ENCODE measurements at places on chromosomes 2 and 18. TPM values are rescaled to one million over a fixed set of nuclear protein-coding genes. Genes with fewer than 3 reads are reported as not detected.

NTSR2 gene
- not detected for total RNA-seq

MGAT5 gene
- total RNA-seq = 115 TPM

GRCh38 chr2:160061944-160062291 is 497 bp downstream of the PLA2R1 start:
- peak overlapping the region; percentile 77 for H3K4me3 ChIP-seq
- DNase-seq = no peak
- H3K36me3 ChIP-seq = no peaks in the 10 kb centered on the region
- no peaks in the 10 kb centered on the region for H3K4me1 ChIP-seq

BCL2L11 gene
- 70.0 TPM for total RNA-seq

- H3K4me1 ChIP-seq = no peaks in the 10 kb centered on the region
- peak overlapping the region; percentile 77 for H3K27ac ChIP-seq
- no peaks in the 10 kb centered on the region for H3K27me3 ChIP-seq
- peak; percentile 51 for DNase-seq
- H3K36me3 ChIP-seq = no peaks in the 10 kb centered on the region
- H3K4me3 ChIP-seq = peak overlapping the region; percentile 76
Observed at GRCh38 chr18:35581898-35582641, 530 bp downstream of the GALNT1 start.

- no peaks in the 10 kb centered on the region for H3K27me3 ChIP-seq
- H3K4me3 ChIP-seq = no peak overlapping the region
- H3K4me1 ChIP-seq = no peaks in the 10 kb centered on the region
- H3K36me3 ChIP-seq = no peaks in the 10 kb centered on the region
Observed at GRCh38 chr2:170073288-170073687, 104.7 kb upstream of the MYO3B start.

DNA sequence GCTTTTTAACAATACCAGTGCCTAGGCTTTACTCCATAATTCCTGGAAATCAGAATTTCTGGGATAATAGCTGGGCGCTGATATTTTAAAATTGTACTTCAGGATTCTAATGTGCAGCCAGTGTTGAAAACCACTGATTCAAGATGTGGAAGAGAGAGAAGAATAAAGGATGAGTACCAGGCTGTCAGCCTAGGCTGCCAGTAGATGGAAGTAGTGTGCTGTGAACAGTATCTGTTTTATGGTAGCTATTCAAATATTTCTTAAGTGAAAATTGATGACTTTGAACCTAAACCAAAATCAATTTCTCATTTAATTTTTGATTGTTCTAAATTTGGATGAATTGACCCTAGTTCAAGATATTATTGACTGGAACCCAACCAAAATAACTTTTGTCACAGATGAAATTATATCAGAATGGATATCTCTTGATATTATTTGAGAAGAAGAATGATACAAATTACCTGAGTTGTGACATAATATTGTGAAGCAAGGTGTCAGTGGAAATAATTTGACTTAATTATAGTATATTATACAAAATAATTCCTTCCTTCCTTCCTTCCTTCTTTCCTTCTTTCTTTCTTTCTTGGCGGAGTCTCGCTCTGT is 88.0 kb downstream of the COMMD1 start:
- H3K27me3 ChIP-seq = no peaks in the 10 kb centered on the region
- H3K27ac ChIP-seq = no peak overlapping the region
- H3K36me3 ChIP-seq = no peaks in the 10 kb centered on the region
- DNase-seq = no peak
- no peaks in the 10 kb centered on the region for H3K4me1 ChIP-seq

DNA sequence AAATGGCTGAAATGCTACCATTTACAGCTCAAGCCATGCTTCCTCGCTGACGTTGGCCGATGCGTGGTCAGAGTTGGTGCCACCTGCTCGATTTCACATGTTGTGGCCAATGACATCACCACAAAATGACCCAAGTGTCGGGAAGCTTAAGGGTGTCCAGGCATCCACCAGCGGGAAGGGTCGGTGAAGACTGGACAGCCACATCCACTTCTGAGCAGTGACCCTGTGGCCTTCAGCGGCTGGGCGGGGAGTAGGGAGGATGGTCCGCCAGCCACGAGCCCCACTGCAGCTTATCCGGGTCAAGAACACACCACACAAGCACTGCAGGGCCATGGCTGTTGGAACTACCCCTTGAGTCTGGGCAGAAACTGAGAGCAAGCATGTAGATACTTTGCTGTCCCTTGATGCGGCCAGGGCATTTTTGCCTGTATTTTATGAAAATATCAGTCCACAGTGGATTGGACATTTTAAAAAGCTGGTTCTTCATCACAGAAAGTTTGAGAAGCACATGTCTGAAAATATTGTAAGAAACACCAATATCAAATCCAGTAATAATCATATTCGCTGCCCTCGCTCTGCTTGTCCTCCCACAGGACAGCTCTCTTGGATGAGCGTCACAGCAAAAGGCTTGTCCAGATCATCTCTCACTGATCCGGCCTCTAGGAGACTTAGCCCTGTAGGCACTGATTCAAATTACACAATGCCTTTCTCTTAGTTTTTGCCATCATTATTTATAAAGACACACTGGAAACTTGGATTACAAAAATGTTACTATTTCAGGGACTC is 174.0 kb downstream of the TWIST2 start:
- no peaks in the 10 kb centered on the region for H3K4me1 ChIP-seq
- no peaks in the 10 kb centered on the region for H3K27me3 ChIP-seq
- no peak for DNase-seq
- no peak overlapping the region for H3K27ac ChIP-seq
- H3K4me3 ChIP-seq = no peak overlapping the region
- no peaks in the 10 kb centered on the region for H3K36me3 ChIP-seq

PARD3B gene
- 51.2 TPM for total RNA-seq

DNA sequence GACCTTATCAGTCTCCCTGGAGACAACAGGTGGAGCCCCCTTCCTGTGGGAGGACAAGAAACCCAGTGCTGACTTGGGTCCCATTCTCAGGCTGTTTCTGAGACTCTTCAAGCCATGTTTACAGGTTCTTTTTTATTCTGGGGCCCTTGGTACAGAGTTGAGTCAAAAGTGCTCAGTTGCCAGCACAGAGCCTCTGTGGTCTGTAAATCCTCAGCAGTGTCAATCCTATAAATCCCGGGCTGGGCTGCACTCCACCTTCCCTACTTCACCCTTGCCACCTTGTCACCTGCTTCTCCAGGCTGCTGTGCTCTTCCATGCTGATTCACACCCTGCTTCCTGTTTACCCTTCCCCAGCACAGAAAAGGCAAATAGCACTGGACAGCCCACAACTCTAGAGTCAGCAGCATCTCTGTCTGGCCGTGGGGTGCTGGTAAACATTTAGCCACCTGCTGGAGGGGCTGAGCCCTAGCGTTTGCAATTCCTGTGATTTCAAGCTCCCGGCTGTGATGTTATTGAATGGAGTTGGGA is 74.7 kb downstream of the TNFRSF11A start:
- no peak overlapping the region for H3K4me3 ChIP-seq
- no peaks in the 10 kb centered on the region for H3K27me3 ChIP-seq
- H3K36me3 ChIP-seq = no peaks in the 10 kb centered on the region
- H3K27ac ChIP-seq = no peak overlapping the region
- DNase-seq = no peak

KCNIP3 gene
- total RNA-seq = 11.4 TPM

KATNAL2 gene
- 0.88 TPM for total RNA-seq

GRCh38 chr2:10548626-10549025 is 100.5 kb upstream of the ODC1 start:
- no peaks in the 10 kb centered on the region for H3K27me3 ChIP-seq
- no peak overlapping the region for H3K4me3 ChIP-seq
- no peaks in the 10 kb centered on the region for H3K36me3 ChIP-seq
- H3K27ac ChIP-seq = no peak overlapping the region
- no peaks in the 10 kb centered on the region for H3K4me1 ChIP-seq

DNA sequence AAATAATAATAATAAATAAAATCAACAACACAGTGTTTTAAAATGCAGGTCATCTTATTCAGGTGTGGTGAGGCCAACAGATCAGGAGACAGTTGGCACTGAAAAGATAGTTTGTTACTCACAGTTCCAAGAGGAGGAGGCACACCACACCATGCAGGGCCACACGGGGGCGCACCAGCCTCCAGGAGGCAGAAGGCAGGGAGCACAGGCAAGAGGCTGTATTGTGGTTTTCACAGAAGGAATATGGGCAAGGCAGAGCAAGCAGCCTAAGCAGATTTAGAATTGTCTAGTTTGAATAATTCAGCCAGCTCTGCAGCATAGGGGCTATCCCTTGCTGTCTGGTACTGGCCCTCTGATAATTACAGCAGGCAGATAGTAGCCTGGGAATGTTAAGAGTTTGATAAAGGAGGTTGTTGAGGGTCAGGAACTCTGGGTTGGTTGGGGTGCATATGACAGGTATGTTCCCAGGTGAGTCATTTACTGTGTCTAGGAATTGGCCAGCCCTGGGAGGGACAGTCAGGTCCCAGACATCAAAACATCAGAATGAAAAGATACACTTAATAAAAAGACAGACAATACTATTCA is 31.3 kb downstream of the KIAA2012 start:
- DNase-seq = no peak
- no peak overlapping the region for H3K4me3 ChIP-seq
- no peaks in the 10 kb centered on the region for H3K27me3 ChIP-seq
- H3K36me3 ChIP-seq = no peaks in the 10 kb centered on the region

SP140 gene
- total RNA-seq = 8.2 TPM

GRCh38 chr2:42566837-42567321 is 1.6 kb upstream of the MTA3 start:
- H3K4me1 ChIP-seq = peaks cover 29% of the 10 kb centered on the region
- H3K27me3 ChIP-seq = no peaks in the 10 kb centered on the region
- no peaks in the 10 kb centered on the region for H3K36me3 ChIP-seq
- H3K4me3 ChIP-seq = no peak overlapping the region

SKOR2 gene
- total RNA-seq = not detected

AP1S3 gene
- 7.4 TPM for total RNA-seq

TEKT4 gene
- not detected for total RNA-seq

DHRS9 gene
- total RNA-seq = 6.6 TPM

- H3K4me3 ChIP-seq = no peak overlapping the region
- H3K36me3 ChIP-seq = no peaks in the 10 kb centered on the region
- H3K27me3 ChIP-seq = no peaks in the 10 kb centered on the region
- no peak for DNase-seq
Observed at GRCh38 chr2:1922402-1923025, 178.2 kb upstream of the PXDN start.

- H3K27ac ChIP-seq = no peak overlapping the region
- H3K4me3 ChIP-seq = no peak overlapping the region
- H3K4me1 ChIP-seq = no peaks in the 10 kb centered on the region
- H3K27me3 ChIP-seq = no peaks in the 10 kb centered on the region
- H3K36me3 ChIP-seq = no peaks in the 10 kb centered on the region
Observed at GRCh38 chr2:165471349-165471950, 2.0 kb downstream of the CSRNP3 start.

DNA sequence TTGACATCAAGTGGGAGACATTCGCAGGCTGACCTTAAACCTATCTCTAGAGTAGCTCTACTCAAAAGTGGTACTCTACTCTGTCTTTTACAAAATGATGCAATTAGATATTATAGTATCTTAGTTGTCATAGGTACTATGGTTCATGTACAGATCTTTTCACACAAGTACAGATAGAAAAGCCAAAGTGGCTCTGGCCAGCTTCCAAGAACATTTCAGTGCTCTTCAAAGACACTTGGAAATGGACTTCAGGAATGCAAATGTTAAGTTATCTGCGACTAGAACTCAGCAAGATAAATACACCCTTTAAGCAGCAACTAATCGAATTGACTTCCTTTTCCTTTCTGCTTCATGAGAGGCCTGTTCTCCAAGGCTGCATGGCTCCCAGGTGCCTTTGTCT is 718.7 kb upstream of the FAM98A start:
- H3K36me3 ChIP-seq = no peaks in the 10 kb centered on the region
- H3K4me3 ChIP-seq = no peak overlapping the region
- H3K4me1 ChIP-seq = no peaks in the 10 kb centered on the region
- DNase-seq = no peak

- H3K4me3 ChIP-seq = no peak overlapping the region
- DNase-seq = no peak
- H3K36me3 ChIP-seq = no peaks in the 10 kb centered on the region
Observed at GRCh38 chr2:70616168-70616694, 62.6 kb upstream of the TGFA start.

DNA sequence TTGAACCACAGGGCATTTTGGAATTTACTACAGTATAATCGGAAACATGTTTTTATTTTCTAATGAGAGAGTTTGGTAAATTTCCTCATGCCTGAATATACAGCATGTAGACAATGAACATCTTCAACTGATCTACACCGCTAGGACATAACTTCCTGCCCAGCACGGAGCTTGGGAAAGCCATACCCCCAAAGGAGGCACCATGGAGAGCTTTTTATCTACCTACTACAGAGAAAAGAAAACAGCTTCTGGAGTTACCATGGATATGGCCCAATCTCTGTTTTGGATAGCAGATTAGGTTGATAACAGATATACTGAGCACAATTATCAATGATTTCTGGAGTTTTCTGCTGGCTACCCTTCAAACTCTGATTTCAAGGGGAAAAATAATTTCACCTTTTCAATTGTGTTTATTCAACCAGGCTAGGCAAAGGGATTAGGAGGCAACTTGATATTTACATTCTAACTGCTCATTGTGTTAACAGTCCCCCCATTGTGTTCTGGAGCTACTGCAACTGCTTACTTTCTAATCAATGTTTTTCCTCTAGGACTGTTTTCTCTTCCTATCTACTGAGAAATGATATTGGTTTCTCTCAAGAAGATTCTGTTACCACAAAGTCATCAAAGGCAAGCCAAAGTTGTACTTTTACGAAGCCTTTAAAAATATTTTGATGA is 123.0 kb upstream of the ARHGAP28 start:
- no peak overlapping the region for H3K4me3 ChIP-seq
- H3K27ac ChIP-seq = no peak overlapping the region
- H3K4me1 ChIP-seq = no peaks in the 10 kb centered on the region

GRCh38 chr2:234579231-234579962 is 82.5 kb upstream of the ARL4C start:
- H3K27me3 ChIP-seq = no peaks in the 10 kb centered on the region
- no peak for DNase-seq
- H3K36me3 ChIP-seq = no peaks in the 10 kb centered on the region
- H3K27ac ChIP-seq = no peak overlapping the region
- H3K4me1 ChIP-seq = no peaks in the 10 kb centered on the region

- H3K4me3 ChIP-seq = no peak overlapping the region
- H3K4me1 ChIP-seq = no peaks in the 10 kb centered on the region
- H3K36me3 ChIP-seq = no peaks in the 10 kb centered on the region
- H3K27me3 ChIP-seq = no peaks in the 10 kb centered on the region
- no peak overlapping the region for H3K27ac ChIP-seq
- DNase-seq = no peak
Observed at GRCh38 chr2:30195016-30195415, 36.3 kb upstream of the LBH start.

DNA sequence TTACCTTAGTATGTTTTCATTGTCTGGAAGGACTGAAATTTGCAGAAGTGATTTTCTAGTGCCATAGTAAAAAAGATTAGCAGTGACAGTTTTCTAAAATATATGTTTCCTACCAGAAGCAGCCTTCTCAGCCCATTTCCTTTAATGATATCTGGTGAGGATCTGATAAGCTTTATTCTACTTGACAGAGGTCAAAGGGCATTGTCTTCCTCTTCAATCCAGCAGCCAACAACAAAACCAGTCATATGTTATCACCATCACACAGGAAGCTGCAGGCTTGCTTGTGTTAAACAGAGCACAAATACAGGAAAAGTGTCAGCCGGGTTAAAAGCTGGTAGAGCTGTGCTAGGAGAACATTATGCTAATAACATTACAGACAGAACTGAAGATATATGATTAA is 35.6 kb upstream of the ZSWIM2 start:
- no peak overlapping the region for H3K27ac ChIP-seq
- no peaks in the 10 kb centered on the region for H3K27me3 ChIP-seq
- H3K4me3 ChIP-seq = no peak overlapping the region
- H3K4me1 ChIP-seq = no peaks in the 10 kb centered on the region

- no peaks in the 10 kb centered on the region for H3K4me1 ChIP-seq
- H3K27ac ChIP-seq = no peak overlapping the region
- no peak for DNase-seq
- no peak overlapping the region for H3K4me3 ChIP-seq
Observed at GRCh38 chr18:59512025-59512755, 153.1 kb upstream of the LMAN1 start.
